ENCODE measurements at places on chromosomes 2 and 18.

GRCh38 chr2:16186661-16187481, 246.5 kb downstream of the MYCN start:
- DNase-seq: no peak

- DNase-seq: no peak
Measured at GRCh38 chr2:160522951-160523710, 29.5 kb upstream of the RBMS1 start.

DNA sequence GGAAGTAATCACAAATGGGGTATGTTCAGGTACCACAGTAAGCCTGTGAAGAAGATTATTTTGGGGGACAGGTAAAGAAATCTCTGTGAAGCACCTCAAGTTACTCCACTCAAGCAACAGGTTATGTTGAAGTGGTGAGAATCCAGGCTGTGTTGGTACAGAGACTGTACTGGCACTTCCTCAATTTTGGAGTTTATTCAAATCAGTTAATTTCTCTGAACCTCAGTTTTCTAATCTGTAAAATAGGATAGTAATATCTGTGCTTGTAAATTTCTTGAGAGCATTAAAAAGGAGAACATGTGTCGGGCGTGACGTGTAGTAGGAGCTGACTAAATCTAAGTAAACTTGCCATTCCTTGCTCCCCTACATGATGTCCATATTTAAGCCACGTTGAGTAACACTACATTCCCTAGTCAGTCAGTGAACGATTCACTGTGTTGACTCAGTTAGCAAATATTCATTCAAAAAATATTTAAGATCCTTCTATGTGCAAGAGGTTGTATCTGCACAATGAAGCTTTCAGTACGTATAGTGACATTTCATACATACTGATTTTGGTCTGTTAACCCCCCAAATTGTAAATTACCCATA, 504.2 kb downstream of the ZEB2 start:
- no peak for DNase-seq

DNA sequence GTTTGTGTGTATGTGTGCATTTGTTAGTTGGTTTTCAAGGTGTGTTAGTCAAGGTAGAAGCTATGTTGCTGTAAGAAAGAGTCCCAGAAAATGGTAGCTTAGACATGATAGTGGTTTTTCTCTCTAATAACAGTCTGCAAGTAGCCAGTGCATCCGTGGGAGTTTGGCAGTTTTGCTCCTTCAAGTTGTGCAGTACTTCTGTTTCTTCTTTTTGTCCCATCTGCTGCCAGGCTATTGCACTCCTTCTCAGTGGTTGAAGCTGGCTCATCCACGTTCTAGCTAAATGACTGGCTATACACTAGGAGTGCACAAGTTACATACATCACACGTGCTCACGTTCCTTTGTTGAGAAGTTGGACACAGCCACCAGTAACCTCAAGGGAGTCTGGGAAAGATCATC, 134.7 kb downstream of the ASXL3 start:
- no peak for DNase-seq

- DNase-seq: no peak
Measured at GRCh38 chr2:215754546-215754945, 258.8 kb downstream of the MREG start.

- DNase-seq: no peak
Measured at GRCh38 chr18:2147476-2148230, 423.7 kb downstream of the METTL4 start.

DNA sequence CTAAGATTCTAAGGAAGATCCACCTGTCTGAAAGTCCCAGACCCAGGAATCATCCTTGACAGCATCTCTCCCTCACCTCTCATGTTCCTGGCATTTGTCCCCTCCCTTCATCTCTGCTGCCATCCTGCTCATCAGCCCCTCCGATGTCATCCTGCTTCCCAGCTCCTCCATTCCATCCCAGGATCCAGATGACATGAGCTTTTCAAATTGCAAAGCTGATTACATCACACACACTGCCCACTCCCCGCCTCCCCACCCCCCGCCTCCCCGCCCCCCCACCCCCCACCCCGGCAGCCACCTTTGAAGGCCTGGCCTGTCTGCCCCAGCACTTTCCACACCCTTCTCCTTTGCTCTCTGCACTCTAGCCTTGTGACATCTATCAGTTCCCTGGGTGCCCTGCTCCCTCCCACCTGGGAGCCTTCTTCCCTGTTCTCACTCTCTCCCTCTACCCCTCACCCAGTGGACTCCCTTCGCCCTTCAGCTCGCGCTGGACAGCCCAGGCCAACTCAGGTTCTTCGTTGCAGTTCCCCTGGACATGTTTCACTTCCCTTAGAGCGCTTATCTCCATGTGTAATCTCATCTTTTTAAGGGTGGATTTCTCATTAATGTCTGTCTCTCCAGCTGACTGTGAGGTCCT, 61.6 kb downstream of the DNMT3A start:
- DNase-seq: no peak

GRCh38 chr2:62178741-62179271, 17.1 kb upstream of the B3GNT2 start:
- DNase-seq: no peak

- DNase-seq: no peak
Measured at GRCh38 chr2:75604484-75604883, 42.1 kb upstream of the MRPL19 start.

DNA sequence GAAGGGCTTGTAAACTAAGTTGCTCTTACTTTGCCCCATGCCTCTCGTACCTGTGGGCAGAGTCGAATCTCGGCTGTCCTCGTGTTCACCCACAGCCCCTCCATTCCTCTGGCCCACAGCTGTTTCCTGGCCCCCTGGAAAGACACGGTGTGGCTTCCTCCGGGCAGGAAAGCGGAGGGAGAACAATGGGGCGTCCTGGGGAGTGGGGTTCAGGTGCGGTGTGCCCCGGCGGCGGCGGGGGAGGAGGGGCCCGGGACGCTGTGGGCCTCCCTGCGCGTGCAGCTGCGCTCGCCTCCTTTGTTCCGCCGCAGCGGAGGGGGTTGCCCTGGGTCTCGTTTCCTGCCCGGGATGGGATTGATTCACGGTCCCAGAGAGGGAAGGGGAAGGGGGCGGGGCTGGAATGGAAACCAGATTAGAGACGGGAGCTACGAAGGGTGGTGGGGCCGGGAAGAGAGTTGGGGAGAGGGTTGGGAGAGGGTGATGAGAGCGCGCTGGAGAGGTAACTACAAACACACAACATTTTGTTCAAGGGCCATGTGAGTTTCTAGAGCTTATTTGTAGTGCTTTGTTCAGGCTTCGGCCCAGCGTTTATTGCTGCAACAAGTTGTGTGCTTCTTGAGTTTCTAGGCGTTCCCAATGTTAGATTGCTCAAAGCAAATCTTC, 796 bp downstream of the MYO1B start:
- peak; percentile 4 for DNase-seq

DNA sequence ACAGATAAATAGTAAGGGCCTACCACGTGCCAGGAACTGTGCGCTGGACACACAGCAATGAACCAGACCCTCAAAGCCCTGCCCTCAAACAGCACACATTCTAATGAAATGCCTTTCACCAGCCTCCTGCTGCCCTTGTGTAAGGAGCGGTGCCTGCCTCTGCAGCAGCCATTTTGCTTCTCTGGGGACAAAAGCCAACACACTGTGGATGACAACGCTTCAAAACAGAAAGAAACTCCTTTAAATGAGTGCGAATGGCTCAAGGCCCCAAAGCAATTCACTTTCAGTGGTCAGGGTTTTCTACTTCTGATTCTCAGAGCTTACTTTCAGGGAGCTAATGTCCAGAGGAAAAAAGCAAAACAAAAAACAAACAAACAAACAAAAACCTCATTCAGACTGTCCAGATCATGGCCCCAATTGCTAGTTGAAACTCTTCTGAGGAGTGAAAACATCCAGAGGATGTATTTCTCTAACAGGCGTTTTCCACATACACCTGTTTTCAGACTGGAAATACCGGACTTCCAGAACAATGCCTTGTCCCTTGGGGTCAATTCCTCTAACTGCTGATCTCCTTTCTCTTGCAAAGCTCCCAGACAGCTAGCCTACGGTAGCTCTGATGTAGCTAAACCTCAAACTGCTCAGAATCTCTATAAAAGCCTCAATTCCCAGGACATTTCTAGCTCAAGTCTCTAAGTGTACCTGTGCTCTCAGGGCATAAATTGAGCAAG, 323.3 kb upstream of the ZNF521 start:
- DNase-seq: no peak
